Caudate nucleus (tissue), 63 donors: ENCODE measurements at places on chromosomes 7 and 10.

DNA sequence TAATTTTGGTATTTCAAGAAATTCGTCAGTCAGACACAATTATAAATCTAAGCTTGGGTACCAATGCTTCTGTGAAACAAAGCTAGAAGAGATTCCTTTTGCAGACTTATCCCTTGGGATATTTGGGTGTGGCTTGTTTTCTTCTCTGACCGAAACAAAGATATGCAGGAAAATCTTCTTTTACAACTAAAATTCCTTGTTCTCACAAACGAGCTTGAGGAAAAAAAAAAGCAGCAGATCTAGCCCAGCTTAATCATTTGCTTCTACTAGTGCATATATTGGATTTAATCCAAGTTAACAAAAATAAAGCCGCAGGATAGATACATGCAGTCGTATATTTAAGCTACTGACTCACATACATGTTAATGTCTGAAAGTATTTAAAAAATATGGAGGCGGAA lies 104.2 kb downstream of the PRTFDC1 start:
- no peak for DNase-seq

- no peak for DNase-seq
Observed at GRCh38 chr10:75505840-75506506, 74.5 kb downstream of the LRMDA start.

DNA sequence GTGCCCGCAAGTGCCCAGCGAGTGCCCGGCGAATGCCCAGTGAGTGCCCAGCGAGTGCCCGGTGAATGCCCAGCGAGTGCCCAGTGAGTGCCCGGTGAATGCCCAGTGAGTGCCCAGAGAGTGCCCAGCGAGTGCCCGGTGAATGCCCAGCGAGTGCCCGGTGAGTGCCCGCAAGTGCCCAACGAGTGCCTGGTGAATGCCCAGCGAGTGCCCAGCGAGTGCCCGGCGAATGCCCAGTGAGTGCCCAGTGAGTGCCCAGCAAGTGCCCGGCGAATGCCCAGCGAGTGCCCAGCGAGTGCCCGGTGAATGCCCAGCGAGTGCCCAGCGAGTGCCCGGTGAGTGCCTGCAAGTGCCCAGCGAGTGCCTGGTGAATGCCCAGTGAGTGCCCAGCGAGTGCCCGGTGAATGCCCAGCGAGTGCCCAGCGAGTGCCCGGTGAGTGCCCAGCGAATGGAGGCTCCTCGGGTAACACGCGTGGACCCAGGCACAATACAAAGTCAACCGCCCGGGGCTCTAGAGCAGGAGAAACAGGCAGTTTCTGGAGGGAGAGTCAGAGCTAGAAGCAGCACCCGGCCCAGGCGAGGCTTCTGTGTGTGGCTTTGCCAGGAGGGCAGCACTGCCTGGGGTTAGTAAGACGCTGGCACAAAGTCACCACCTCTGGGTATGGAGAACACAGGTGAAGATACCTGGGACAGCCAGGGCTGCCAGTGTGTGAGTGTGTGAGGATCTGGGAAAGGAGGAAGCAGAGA lies 38.2 kb upstream of the CFAP46 start:
- DNase-seq: no peak

DNA sequence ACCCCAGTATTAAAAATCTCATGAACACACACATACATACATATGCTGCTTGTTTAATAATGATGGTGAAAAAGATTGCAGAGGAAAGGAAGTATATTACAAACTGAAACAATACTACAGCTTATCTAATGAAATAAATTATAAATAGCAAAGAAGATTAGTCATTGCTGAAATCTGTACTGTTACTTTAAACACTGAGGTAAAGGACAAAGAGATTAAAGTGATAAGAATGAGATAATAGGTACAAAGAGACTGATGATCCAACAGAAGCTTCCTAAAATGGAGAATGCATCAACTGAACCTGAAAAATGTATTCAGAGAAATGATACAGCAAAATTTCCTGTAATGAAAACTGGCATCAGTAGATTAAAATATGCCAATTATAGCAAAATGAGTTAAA lies 91.5 kb upstream of the KCND2 start:
- DNase-seq: no peak

GRCh38 chr7:46206476-46207060 lies 285.5 kb upstream of the IGFBP3 start:
- no peak for DNase-seq

- DNase-seq: no peak
Observed at GRCh38 chr10:69666756-69667155, 36.7 kb downstream of the FAM241B start.

DNA sequence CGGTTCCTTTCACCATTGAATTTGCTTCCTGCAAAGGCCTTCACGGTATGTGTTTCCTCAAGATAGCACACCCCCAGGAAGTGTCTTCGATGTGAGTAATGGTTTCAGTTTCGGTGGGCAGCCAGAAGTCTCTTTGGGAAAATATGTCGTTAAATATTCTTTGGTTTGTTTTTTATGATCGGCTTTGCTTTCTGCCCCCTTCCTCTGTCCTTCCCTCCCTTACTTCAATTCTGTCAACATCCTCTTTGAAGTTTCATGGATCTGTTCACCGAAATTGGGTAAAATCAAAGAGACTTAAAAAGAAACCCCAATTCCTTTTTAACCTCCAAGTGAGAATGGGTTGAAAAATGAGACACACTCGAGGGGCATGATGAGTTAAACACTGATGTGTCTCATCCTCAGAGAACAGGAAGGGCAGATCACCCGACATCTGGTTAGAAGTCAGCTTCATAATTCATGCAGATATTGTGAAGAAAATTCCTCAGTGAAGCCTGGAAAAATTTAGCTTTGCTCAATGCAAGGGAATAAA lies 170.8 kb upstream of the HABP2 start:
- DNase-seq: no peak

DNA sequence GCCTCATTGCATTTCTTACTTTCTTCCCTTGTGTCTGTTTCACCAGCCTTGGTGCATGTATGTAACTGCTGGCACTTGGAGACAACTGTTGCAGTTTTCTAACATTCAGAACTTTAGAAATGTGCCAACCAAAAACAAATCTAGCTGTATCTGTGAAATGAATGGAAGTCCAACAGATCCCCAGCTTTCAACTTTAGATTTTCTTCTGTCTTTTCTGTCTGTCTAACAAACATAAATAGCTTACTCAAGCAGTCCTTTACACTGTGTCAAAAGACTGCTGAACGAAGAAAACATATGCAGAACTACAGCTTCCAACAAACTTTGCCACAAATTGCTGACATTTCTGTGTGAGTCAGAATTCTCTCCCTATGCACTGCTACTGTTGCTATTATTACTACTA lies 30.9 kb downstream of the SORCS1 start:
- DNase-seq: no peak

DNA sequence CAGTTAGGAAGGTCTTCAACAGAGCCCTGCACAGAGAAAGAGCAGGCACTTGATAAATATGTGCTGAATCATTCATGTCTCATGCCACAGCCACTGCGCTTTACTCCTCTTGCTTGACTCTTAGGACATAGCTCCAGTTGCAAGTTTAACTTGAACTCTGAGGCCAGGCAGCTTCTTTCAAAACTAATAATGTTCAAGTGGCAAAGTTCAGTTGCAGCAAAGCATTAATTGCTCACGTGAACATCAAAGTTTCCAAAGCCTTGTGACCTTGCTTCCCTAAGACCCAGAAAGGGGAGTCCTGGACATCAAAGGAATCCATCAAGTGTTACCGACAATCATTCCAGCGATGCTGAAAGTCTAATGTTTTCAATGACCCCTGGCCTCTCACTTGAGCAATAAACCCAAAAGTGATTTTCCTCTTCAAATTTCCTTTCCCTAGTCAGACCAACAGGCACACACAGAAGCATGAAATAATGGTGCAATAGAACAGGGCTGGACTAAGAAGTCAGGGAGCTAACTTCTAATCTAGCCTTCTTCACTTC lies 21.8 kb upstream of the TECTB start:
- no peak for DNase-seq
